ENCODE measurements at places on chromosomes 6 and 20. TPM values are rescaled to one million over a fixed set of nuclear protein-coding genes. Genes with fewer than 3 reads are reported as not detected.

The TMEM244 gene
- total RNA-seq = not detected

The PSORS1C1 gene
- total RNA-seq = 0.48 TPM

The C6orf15 gene
- not detected for total RNA-seq

The PTCRA gene
- not detected for total RNA-seq

The GDAP1L1 gene
- not detected for total RNA-seq

The VAPB gene
- total RNA-seq = 18.9 TPM

The NOL7 gene
- total RNA-seq = 83.4 TPM

The FLOT1 gene
- total RNA-seq = 171 TPM

The GSTA1 gene
- total RNA-seq = not detected

The PACSIN1 gene
- total RNA-seq = not detected

The SLC22A16 gene
- 2.9 TPM for total RNA-seq

The LHFPL5 gene
- total RNA-seq = not detected

The HLA-DQA1 gene
- 1.6 TPM for total RNA-seq

The TMEM14A gene
- 16.5 TPM for total RNA-seq

The GABRR1 gene
- total RNA-seq = not detected

The ADGB gene
- total RNA-seq = not detected

The GRM1 gene
- 0.16 TPM for total RNA-seq

The SIGLEC1 gene
- 32.0 TPM for total RNA-seq

The DPPA5 gene
- not detected for total RNA-seq

The CDYL gene
- total RNA-seq = 40.0 TPM

The CNR1 gene
- 9.4 TPM for total RNA-seq

The TREM1 gene
- total RNA-seq = 1.3 TPM

The ADGRG6 gene
- total RNA-seq = 29.6 TPM

The TXNDC5 gene
- total RNA-seq = 123 TPM

The ABHD16A gene
- total RNA-seq = 50.5 TPM

The KIFC1 gene
- total RNA-seq = 2.0 TPM

The TRIM10 gene
- total RNA-seq = not detected

The CCN5 gene
- total RNA-seq = 16.1 TPM

The C4B gene
- 5.6 TPM for total RNA-seq

The RIN2 gene
- total RNA-seq = 82.7 TPM

The FILIP1 gene
- 4.3 TPM for total RNA-seq

The PKIB gene
- total RNA-seq = 1.6 TPM

The COX7A2 gene
- 206 TPM for total RNA-seq

The EZR gene
- total RNA-seq = 154 TPM
